Activated CD4-positive, alpha-beta T cell treated with anti-CD3 and anti-CD28 coated beads, Interleukin-2, amount 50 U/mL, for 4 hours (primary cell): ENCODE measurements at places on chromosomes 2 and 18.

DNA sequence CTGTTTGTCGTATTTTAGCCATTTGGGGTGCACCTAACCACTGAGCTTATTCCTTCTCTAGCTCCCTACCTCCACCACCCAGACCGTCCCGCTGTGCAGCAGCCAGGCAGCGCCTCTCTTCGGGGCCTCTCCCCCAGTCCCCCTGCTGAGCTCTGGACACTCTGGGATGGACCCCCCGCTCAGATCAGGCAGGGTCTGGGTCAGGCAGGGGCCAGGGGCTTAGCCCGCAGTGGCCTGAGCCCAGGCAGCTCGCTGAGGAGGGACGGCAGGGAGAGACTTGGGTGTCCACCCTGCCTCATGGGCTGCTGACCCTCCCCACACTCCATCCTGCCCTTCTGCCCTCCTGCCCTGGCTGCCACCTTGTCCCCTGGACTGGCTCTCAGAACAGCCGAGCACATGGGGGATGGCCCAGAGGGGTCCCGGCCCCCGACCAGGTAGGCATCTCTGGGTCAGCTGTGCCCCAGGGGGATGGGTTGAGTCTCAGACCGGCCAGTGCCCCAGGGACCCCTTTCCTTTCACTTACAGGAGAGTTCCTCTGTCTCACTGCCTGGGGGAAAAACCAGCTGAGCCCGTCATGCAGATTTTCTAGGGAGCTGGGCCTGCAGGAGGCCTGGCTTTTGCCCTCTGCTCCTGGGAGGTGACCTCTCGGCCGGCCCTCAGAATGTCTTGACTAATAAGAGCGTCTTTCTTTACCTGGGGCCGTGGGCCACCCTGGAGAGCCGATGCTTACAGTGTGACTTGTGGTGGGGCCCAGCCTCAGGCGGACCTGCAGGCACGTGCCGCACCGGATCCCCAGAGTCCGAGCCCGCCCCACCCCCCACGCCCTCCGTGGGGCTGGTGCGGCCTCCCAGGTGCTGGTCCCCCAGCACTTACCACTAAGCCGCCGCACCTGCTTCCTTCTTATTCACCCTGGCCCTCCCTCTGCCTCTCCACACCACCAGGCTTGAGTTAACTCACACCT lies 22.8 kb upstream of the PXDN start:
- DNase-seq, result no peak

- DNase-seq, result peak; percentile 31
These were observed 94.3 kb upstream of the ITGB6 start for GRCh38 chr2:160294339-160294803.

- DNase-seq, result no peak
These were observed 30.1 kb downstream of the IGFBP5 start for GRCh38 chr2:216665242-216665641.

DNA sequence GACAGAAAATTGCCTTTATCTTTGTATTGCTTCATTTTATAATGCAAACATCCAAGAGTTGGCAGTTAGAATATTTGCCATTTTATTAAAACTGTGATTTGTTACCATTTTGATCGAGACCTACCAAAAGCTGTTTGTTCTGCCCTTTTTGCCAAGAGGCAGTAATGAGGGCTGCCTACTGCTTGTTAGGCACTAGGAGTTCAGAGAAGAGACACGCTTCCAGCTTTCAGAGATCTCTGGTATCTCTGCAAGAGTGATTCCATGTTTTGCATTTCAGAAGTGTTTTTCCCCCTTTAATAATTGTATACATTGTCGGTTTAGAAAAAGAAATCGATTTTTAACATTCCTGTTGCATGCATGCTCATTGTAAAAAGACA lies 628 bp downstream of the MRPL30 start:
- no peak for DNase-seq

DNA sequence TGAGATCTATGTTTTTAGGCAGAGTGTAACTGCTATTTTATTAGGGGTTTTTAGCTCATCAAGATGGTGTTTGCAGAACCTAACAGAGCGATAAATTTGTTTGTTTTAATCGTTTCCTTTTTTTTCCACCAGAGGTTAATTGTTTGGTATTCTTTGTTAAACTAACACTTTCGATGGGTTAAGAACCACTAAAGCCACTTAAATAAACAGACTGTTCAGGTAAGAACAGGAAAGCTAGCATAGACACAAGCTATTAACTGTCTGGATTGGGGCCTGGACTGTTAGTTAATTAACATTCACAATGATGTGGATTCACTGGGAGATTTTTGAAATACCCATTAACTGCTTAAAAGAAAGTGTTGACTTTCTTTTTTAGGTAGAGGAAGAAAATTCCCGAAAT lies 209.0 kb upstream of the COPS8 start:
- no peak for DNase-seq

GRCh38 chr2:147109291-147109690 lies 735.5 kb upstream of the ACVR2A start:
- DNase-seq, result no peak

GRCh38 chr2:80057956-80058355 lies 246.6 kb downstream of the LRRTM1 start:
- DNase-seq, result no peak

DNA sequence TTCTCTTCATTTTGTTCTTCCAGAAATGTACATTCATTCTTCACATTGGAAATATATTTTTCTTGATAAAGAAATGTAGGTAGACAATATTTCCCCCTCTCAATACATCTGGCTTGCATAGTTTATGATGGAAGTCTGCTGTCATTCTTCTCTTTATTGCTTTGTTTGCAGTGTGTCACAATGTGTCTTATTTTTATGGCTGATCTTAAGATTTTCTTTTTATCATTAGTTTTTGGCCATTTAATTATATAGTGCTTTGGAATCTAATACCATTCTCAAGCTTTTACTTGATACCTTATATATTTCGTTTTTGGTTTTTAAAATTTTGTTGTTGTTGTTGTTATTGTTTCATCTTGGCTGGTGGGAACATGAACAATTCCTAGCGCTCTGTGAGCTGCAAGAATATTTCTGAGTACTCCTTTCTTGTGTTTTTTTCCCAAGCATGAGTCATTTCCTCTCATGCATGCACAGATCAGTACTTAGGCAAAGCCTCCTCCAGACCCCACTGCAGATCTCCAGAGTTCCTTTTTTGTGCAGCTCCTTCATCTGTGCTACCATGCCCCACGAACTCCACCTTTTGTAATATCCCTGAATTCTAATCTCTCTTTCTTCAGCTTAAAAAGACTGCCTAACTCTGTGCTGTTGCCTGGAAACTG lies 13.7 kb upstream of the MMADHC start:
- DNase-seq, result no peak

DNA sequence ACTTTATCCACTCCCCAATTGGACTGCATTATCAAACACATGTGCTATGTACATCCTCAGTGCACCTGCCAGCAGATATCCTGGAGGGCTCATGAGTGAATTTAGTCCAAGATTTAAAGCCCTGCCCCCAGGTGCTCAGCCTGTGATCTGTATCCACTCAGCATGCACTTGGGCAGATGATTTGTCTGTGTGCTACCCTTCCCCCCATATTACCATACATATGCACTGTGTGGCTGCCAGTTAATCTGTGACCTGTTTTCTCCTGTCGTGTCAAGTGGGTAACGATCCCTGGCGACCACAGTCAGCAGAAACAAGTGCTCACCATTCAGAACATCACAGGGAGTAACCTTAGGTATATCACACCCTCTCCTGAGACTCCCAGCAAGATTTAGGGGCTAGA lies 10.2 kb downstream of the NAGK start:
- no peak for DNase-seq

GRCh38 chr2:171789956-171790355 lies 102.7 kb downstream of the DYNC1I2 start:
- no peak for DNase-seq

- DNase-seq, result no peak
These were observed 293.3 kb downstream of the MTX2 start for GRCh38 chr2:176562359-176563078.

GRCh38 chr2:46984040-46984439 lies 68.4 kb upstream of the MCFD2 start:
- DNase-seq, result no peak

GRCh38 chr2:236334122-236334876 lies 70.1 kb upstream of the ASB18 start:
- DNase-seq, result no peak

DNA sequence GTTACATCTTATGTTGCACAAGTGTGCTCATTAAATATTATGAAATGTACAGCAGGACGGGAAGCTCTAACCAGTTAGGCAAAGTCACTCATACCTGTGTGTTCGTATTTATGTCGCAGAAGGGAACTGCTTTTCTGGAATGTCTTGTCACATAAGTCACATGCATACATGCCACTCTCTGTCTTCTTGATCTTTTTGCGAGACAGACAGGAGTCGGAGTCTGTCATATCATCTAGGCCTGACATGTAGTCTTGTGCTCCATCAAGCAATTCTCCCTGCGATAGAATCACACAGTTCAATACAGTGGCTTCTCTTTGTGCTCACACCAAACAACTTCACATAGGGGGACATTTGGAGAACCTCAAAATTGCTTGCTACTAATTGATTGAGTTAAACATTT lies 123.6 kb downstream of the ZEB2 start:
- no peak for DNase-seq

DNA sequence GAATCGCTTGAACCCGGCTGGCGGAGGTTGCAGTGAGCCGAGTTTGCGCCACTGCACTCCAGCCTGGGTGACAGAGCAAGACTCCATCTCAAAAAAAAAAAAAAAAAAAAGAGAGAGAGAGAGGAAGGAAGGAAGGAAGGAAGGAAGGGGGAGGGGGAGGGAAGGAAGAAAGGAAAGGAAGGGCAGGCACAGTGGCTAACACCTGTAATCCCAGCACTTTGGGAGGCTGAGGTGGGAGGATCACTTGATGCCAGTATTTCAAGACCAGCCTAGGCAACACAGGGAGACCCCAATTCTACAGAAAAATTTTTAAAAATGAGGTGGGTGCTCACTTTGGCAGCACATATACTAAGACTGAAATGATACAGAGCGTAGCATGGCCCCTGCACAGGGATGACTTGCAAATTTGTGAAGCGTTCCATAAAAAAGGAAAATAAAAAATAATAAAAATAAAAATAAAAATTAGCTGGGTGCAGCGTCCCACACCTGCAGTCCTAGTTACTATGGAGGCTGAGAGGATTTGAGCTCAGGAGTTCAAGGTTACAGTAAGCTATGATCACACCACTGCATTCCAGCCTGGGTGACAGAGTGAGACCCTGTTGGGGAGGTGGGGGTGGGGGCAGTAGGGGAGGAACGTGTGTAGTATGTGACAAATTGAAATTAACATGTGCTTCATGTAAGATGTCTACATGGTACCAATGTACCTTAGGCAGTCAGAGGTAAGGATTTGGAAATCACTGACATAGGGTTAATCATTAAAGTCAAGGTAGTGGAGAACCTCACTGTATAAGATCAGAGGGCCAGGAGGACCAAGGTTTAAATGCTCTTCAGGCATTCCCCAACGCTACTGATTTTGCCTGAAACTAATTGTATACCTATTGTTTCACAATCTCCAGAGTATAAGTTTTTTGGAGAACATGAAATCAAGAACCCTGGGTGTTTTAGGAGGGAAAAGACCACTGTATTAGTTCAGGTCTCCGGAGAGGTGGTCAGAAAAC lies 1.4 kb downstream of the WDCP start:
- DNase-seq, result no peak

GRCh38 chr18:54386043-54386442 lies 28.3 kb downstream of the C18orf54 start:
- no peak for DNase-seq

GRCh38 chr2:21412944-21413443 lies 289.2 kb downstream of the TDRD15 start:
- no peak for DNase-seq

DNA sequence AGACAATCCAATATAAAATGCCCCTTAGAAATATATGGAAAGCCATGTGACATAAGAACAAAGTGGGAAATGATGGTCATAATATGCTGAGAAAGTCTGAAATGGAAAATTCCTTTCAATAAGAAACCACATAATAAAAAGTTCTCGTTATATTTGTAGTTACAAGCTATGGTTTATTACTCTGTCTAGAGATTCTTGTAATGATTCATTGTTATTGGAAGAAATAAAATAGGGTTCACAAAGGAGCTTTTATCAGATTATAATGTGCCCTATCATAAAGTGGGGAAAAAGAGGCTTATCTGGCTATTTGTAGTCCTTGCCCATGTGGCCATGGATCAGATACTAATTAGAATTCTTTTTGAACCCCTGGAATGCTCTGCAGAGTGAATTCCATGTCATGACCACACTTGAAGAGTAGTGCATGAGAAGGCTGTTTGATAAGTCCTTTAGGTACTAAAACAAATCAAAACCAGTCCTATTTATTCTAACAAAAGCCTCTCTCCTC lies 420.7 kb upstream of the NRP2 start:
- DNase-seq, result no peak

DNA sequence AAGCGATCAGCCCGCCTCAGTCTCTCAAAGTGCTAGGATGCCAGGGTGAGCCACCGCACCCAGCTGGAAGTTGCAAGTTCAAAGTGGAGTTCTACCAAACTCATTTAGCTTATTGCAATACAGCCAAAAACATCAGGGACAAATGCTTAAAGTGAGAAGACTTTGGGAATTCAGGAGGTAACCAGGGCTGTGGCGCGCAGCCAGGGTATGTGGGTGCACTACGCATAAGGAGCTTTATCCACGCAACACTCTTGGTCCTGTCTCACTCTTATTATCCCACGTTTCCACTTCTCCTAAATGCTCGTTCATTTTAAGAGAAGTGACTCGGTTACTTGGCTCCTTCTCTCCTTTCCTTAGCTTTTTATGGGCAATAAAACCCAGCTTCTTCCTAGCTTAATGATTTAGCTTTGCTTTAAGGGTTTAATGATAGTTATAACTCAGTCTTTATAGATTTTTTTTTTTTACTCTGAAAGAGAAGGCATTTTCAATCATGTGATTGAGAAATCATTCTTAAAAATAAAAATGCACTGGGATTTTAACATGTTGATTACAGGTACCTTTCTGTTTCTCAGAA lies 199.8 kb downstream of the KCNE4 start:
- no peak for DNase-seq

- no peak for DNase-seq
These were observed 24.4 kb downstream of the GRHL1 start for GRCh38 chr2:9975805-9976447.

- no peak for DNase-seq
These were observed 66.5 kb downstream of the RHBDD1 start for GRCh38 chr2:226902041-226902966.

DNA sequence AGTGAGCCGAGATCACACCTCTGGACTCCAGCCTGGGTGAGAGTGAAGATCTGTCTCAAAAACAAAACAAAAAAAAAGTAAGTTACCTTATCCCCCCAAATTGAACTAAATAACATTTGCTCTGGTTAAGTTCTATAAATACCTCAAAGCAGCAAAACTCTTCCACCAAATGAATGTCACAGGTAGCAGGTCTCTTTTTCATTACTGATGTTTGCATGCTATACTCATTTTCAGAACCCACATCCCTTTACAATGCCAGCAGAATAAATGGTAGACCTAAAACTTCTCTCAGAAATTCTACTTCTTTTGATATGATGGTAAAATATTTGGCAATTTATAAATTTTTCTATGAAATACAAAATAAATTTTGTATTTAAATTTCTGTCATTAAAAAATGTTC lies 22.3 kb downstream of the INO80D start:
- no peak for DNase-seq
